H9 (cell line): ENCODE measurements at places on chromosomes 2 and 18. TPM values are rescaled to one million over a fixed set of nuclear protein-coding genes. Genes with fewer than 3 reads are reported as not detected.

FOXD4L1 gene
- 0.09 TPM in 1 of 2 replicates, not detected in the other for total RNA-seq

XRCC5 gene
- total RNA-seq = 613 and 618 TPM in 2 replicates

PCARE gene
- not detected in 2 replicates for total RNA-seq

RESP18 gene
- not detected in 2 replicates for total RNA-seq

AKAIN1 gene
- total RNA-seq = not detected in 2 replicates

TMBIM1 gene
- 17.4 and 20.1 TPM in 2 replicates for total RNA-seq

GRCh38 chr2:149221898-149222297 lies 108.5 kb upstream of the LYPD6 start:
- H3K27ac ChIP-seq = no peak overlapping the region
- H3K36me3 ChIP-seq = no peaks in the 10 kb centered on the region
- DNase-seq = no peak
- no peak overlapping the region for H3K4me3 ChIP-seq

DNA sequence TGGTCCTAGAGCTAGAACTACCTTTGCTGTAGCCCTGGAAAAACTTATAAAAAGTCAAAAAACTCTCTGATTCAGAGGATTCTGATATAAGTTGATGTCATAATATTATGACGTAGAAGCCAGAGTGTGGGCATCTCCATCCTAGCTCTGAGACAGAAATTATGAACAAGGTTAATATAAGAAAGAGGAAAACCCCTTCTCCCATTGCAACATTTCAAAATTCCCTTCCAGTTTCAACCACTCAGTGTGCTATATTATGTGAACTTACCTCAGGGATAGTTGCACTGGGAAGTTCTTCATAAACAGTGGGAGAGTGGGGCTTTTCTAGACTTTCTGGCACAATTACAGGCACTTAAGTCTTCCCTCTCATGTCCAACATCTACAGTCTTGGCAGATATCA lies 171.6 kb downstream of the PIK3C3 start:
- DNase-seq = no peak
- no peaks in the 10 kb centered on the region for H3K4me1 ChIP-seq
- no peaks in the 10 kb centered on the region for H3K36me3 ChIP-seq
- no peaks in the 10 kb centered on the region; the same call in 1 of the 2 replicates for H3K27me3 ChIP-seq

DNA sequence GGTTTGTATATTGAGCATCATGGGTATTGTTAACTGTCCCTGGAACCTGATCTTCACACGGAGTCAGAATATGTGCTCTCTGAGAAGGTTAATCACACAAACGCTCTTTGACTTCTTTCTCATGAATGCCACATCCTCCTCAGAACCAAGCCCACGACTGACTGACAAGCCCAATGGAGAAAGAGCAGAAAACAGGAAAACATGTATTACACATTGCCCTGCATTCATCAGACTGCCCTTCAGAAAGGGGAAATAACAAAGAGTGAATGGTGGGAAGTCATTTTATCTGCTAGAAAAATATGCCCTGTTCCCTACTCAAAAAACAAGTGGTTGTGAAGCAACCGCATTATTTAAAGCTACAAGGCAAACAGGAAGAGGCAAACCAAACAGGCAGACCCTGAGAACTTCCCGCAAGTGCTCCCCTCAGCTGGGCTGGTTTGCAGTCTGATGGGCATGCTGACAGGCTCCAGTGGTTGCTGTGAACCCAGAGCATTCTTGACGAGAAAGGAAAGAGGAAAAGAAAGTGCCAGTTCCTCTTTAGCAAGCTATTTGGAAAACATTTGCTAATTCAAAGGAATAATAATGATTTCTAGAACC lies 172.9 kb upstream of the SETBP1 start:
- DNase-seq = no peak
- H3K27ac ChIP-seq = no peak overlapping the region
- no peak overlapping the region for H3K4me3 ChIP-seq
- no peaks in the 10 kb centered on the region for H3K36me3 ChIP-seq
- no peaks in the 10 kb centered on the region for H3K27me3 ChIP-seq

GRCh38 chr18:76973520-76974266 lies 151.3 kb downstream of the ZNF236 start:
- H3K27me3 ChIP-seq = no peaks in the 10 kb centered on the region
- no peak overlapping the region for H3K4me3 ChIP-seq
- DNase-seq = no peak
- H3K36me3 ChIP-seq = peaks cover 4% of the 10 kb centered on the region; the same call in 1 of the 2 replicates
- no peak overlapping the region for H3K27ac ChIP-seq
- peaks cover 4% of the 10 kb centered on the region for H3K4me1 ChIP-seq

DNA sequence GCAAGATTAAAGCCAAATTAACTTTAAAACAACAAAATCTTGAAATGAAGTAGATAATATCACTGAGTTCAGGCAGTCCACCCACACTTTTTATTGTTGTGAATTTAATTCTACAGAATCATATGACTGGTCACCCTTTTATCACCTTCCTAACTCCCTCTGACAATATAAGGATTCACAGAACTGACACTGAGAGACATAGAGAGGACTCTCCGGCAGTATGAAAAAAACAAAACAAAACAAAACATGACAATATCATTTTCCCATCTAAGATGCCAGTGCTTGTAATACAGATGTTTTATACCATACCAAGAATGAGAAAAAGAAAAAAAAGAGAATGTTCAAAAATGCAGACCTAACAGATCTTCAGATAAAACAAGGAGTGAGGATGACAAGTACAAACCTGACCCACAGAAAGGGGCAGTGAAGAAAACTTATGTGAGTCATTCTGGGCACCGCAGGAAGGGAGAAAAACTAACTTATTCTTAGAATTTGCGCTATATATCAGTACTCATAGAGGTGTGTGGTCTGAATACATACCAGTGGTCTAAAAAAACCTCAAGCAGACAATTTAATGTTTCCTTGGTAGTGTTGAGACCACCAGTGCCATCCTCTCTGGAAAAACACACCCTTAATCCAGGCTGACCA lies 136.6 kb downstream of the ZAP70 start:
- no peaks in the 10 kb centered on the region for H3K36me3 ChIP-seq
- H3K4me3 ChIP-seq = no peak overlapping the region
- no peak for DNase-seq
- no peak overlapping the region for H3K27ac ChIP-seq
- H3K27me3 ChIP-seq = no peaks in the 10 kb centered on the region
- no peaks in the 10 kb centered on the region for H3K4me1 ChIP-seq

- no peaks in the 10 kb centered on the region for H3K27me3 ChIP-seq
- H3K27ac ChIP-seq = no peak overlapping the region
- no peaks in the 10 kb centered on the region for H3K4me1 ChIP-seq
Measured at GRCh38 chr2:198706476-198707082, 751.2 kb downstream of the SATB2 start.

GRCh38 chr18:62505669-62506494 lies 16.9 kb upstream of the ZCCHC2 start:
- no peaks in the 10 kb centered on the region for H3K27me3 ChIP-seq
- H3K4me3 ChIP-seq = no peak overlapping the region
- H3K36me3 ChIP-seq = no peaks in the 10 kb centered on the region; the same call in 2 of the 3 replicates

GRCh38 chr18:48959921-48960920 lies 9.5 kb upstream of the SMAD7 start:
- H3K4me3 ChIP-seq = peak overlapping the region; percentile 26
- H3K4me1 ChIP-seq = peaks cover 23% of the 10 kb centered on the region
- no peaks in the 10 kb centered on the region; the same call in 2 of the 3 replicates for H3K36me3 ChIP-seq
- H3K27me3 ChIP-seq = no peaks in the 10 kb centered on the region; the same call in 1 of the 2 replicates

DNA sequence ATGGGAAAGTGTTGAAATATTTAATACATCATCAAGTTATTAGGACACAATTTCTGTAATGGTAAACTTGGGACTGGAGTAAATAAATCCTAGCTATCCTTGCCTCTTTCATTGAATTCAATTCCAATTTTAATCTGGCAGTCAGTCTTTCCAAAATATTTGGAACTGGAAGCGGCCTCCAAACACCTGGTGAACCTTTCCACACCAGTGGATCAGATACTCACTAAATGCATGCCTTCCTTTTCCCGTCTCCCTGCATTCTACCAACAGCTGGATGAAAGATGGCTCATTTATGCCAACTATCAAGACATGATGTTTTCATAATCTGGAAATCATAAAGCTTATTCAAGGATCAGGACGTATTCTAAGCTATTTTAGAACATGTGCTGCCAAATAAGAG lies 488.2 kb upstream of the SPHKAP start:
- H3K4me1 ChIP-seq = no peaks in the 10 kb centered on the region
- H3K27ac ChIP-seq = no peak overlapping the region
- H3K36me3 ChIP-seq = no peaks in the 10 kb centered on the region
- no peaks in the 10 kb centered on the region for H3K27me3 ChIP-seq
- H3K4me3 ChIP-seq = no peak overlapping the region

GRCh38 chr18:3930126-3931012 lies 480.4 kb downstream of the TGIF1 start:
- H3K4me3 ChIP-seq = no peak overlapping the region
- H3K27me3 ChIP-seq = no peaks in the 10 kb centered on the region
- no peak for DNase-seq
- peaks cover 4% of the 10 kb centered on the region; the same call in 1 of the 2 replicates for H3K4me1 ChIP-seq
